Vagina (tissue), 2 donors: ENCODE measurements at places on chromosomes 13 and 19.

GRCh38 chr19:5364674-5365073, 24.1 kb upstream of the PTPRS start:
- no peak for DNase-seq

- DNase-seq, result no peak
Observed at GRCh38 chr13:93956426-93956825, 523.1 kb downstream of the DCT start.

- no peak for DNase-seq
Observed at GRCh38 chr13:41271456-41272285, 8.3 kb upstream of the MTRF1 start.

- DNase-seq, result no peak
Observed at GRCh38 chr13:71967990-71968389, 101.0 kb upstream of the DACH1 start.
